ENCODE measurements at places on chromosomes 1 and 21. TPM values are rescaled to one million over a fixed set of nuclear protein-coding genes. Genes with fewer than 3 reads are reported as not detected.

The FCMR gene
- 2.2 TPM for total RNA-seq

The PRDM15 gene
- total RNA-seq: 11.8 TPM

The CD164L2 gene
- not detected for total RNA-seq

The SELP gene
- 30.3 TPM for total RNA-seq

The DNAJC28 gene
- 1.2 TPM for total RNA-seq

The SIM2 gene
- not detected for total RNA-seq

The RIPPLY3 gene
- not detected for total RNA-seq

The XCL2 gene
- total RNA-seq: not detected

The GCSAML gene
- total RNA-seq: not detected

The SLC25A34 gene
- total RNA-seq: 3.7 TPM

The BTG2 gene
- 153 TPM for total RNA-seq

The LRIG2 gene
- total RNA-seq: 75.9 TPM

The TIAM1 gene
- total RNA-seq: 44.7 TPM

The NUDT4B gene
- total RNA-seq: 6.1 TPM

The NR5A2 gene
- total RNA-seq: 9.0 TPM

DNA sequence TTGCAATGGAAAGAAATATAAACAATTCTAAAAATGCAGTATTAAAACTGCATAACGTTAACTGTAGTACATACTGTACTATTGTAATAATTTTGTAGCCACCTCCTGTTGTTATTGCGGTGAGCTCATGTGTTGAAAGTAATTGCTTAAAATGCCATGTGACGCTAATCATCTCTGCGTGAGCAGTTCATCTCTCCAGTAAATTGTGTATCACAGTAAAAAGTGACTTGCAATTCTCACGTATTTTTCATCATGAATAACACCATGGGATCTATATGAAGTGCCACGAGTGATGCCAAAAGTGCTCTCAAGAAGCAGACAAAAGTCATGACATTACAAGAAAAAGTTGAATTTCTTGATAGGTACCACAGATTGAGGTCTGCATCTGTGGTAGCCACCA, 82.4 kb upstream of the CYYR1 start:
- DNase-seq: no peak
- no peak overlapping the region for H3K27ac ChIP-seq
- no peak overlapping the region for H3K4me3 ChIP-seq
- H3K36me3 ChIP-seq: no peaks in the 10 kb centered on the region

GRCh38 chr1:32342704-32343103, 6.7 kb upstream of the MARCKSL1 start:
- no peak for DNase-seq
- no peak overlapping the region for H3K4me3 ChIP-seq
- peaks cover 31% of the 10 kb centered on the region for H3K4me1 ChIP-seq
- no peaks in the 10 kb centered on the region for H3K36me3 ChIP-seq
- H3K27ac ChIP-seq: no peak overlapping the region

- no peak overlapping the region for H3K27ac ChIP-seq
- no peak for DNase-seq
- peaks cover 8% of the 10 kb centered on the region for H3K4me1 ChIP-seq
- H3K4me3 ChIP-seq: no peak overlapping the region
These were observed 63.8 kb downstream of the CLSTN1 start for GRCh38 chr1:9759939-9760338.

- H3K4me1 ChIP-seq: no peaks in the 10 kb centered on the region
- no peaks in the 10 kb centered on the region for H3K27me3 ChIP-seq
- DNase-seq: no peak
- H3K27ac ChIP-seq: no peak overlapping the region
- H3K4me3 ChIP-seq: no peak overlapping the region
These were observed 64.1 kb downstream of the NOS1AP start for GRCh38 chr1:162133566-162133965.

GRCh38 chr1:22709891-22710700, 543 bp upstream of the EPHB2 start:
- peak; percentile 43 for DNase-seq
- no peaks in the 10 kb centered on the region for H3K36me3 ChIP-seq
- peaks cover 7% of the 10 kb centered on the region for H3K27me3 ChIP-seq
- peak overlapping the region; percentile 80 for H3K27ac ChIP-seq

GRCh38 chr21:16108561-16109075, 378.8 kb downstream of the USP25 start:
- no peak overlapping the region for H3K27ac ChIP-seq
- peaks cover 4% of the 10 kb centered on the region for H3K4me1 ChIP-seq
- no peaks in the 10 kb centered on the region for H3K36me3 ChIP-seq
- no peak overlapping the region for H3K4me3 ChIP-seq

- peaks cover 21% of the 10 kb centered on the region for H3K27me3 ChIP-seq
- H3K4me3 ChIP-seq: no peak overlapping the region
- H3K36me3 ChIP-seq: no peaks in the 10 kb centered on the region
These were observed 39.1 kb upstream of the LRRC3 start for GRCh38 chr21:44416193-44416592.

DNA sequence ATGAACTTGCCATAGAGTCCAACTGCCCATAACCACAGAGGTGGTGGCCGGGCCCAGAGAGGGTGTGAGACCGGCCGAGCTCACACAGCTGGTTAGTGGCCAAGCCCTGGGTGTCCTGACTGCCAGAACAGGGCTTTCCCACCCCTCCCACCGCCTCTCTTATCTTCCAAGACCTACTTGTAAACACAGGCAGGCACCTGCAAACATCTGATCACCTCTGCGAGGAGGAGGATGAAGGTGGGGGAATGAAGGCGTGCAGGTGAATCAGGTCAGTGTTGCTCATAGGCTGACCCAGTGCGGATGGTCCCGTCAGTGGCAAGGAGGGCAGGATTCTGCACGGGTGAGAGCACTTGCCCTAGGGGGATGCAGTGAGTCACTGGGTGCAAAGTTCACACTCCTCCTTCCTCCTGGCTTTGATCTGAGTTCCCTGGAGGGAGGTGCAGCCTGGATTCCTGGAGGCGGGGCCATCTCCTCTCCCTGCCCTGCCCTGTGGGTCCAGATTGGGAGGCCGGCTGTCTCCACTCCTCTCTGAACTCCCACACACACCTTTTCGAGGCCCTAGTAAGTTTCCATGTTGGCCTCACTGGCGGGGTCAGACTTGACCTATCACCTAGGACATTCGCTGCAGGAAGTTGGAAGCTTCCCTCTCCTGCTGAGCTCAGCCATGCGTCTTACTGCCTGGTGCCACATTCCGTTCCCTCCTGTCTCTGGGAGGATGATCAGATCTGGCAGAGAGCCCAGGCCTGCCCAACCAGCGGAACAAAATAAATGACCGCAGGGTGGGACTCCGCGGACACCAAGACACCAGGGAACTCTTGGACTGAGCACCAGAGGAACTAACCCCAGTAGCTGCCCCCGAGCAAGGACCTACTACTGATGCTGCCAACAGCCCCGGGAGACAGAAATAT, 7.3 kb downstream of the UQCRHL start:
- peaks cover 47% of the 10 kb centered on the region for H3K4me1 ChIP-seq
- no peaks in the 10 kb centered on the region for H3K27me3 ChIP-seq
- no peaks in the 10 kb centered on the region for H3K36me3 ChIP-seq
- no peak overlapping the region for H3K4me3 ChIP-seq

DNA sequence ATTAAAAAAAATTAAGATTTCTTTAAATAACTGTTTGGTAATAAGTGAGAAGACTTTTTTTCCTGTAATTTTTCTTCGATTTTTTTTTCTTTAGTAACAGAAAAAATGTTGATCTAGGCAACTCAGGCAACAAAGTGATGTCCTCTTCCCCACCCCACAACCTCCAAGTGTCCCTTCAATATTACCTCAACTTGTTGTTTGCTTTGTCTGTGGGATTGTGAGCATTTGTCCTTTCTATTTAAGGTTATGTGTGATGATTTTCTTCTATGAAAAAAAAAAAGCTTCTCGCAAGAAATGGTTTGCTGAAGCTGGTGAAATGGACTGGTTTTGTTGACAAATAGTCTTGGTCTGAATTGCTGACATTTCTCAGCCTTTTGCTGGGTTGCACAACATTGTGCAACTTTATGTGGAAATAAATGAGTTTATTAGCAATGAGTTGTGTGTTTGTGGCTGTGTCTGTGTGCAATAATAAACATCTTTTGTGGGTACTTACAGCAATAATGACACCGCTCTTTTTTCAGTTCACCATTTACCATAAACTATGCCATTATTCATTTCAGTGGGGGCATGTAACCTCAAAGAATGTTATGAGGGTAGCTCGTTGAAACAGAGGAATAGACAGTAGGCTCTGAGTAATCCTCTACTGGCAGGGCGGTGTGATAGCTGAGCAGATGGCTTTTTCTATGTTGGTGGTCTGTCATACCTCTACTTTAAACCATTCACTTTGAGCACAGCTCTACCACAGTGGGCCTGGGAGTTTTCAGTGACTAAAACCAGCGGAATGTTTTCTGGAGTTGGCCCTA, 218.4 kb downstream of the HLX start:
- no peaks in the 10 kb centered on the region for H3K4me1 ChIP-seq
- no peaks in the 10 kb centered on the region for H3K27me3 ChIP-seq
- H3K36me3 ChIP-seq: no peaks in the 10 kb centered on the region
- H3K27ac ChIP-seq: no peak overlapping the region

DNA sequence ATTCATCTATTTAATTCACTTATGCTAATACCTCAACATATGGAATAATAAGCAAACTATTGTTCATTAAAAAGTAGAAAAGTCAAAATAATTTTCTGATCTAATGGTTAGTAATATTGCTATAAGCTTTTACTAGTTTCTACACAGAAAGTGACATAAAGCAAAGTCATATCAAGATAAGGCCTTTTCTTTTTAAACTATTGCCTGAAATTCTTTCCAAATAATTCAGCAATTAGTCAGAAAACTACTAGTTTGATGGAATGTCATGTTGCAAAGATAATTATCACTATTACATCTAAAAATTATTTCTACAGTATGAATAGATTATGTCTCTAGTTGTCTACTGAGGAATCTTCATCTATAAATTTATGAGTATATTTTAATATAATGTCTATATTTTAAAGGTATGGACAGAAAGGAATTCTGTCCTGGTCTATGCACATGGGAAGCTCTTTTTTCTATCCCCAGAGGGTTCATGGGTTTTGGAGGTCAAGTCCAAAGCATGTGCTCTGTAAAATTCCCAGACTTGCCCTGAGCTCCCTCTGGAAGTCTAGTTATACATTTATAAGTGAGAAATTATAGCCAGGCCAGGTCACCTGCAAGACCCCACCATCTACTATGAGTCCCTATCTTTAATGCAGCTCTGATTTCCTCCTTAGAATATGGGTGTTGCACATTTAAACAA, 84.6 kb upstream of the DPYD start:
- no peaks in the 10 kb centered on the region for H3K4me1 ChIP-seq
- H3K27ac ChIP-seq: no peak overlapping the region
- no peaks in the 10 kb centered on the region for H3K36me3 ChIP-seq
- H3K4me3 ChIP-seq: no peak overlapping the region
- no peak for DNase-seq

GRCh38 chr1:115071012-115071664, 18.2 kb downstream of the TSPAN2 start:
- DNase-seq: no peak
- H3K27ac ChIP-seq: no peak overlapping the region
- H3K36me3 ChIP-seq: no peaks in the 10 kb centered on the region
- no peaks in the 10 kb centered on the region for H3K27me3 ChIP-seq
- no peaks in the 10 kb centered on the region for H3K4me1 ChIP-seq

DNA sequence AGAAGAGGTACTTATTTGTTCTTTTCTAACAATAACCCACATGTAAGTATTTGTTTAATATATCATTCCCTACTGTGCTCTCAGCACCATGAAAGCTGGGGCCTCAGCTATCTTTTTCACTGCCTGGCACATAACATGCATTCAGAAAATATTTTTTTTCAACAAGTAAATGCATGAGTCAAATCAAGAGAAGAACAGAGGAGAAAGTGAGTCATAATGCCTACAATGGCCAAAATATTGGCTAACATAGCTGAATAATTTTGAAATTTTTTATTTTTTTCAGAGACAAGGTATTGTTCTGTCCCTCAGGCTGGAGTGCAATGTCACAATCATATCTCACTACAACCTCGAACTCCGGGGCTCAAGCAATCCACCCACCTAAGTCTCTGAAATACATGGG, 252.2 kb upstream of the ADAMTS5 start:
- no peak for DNase-seq
- H3K27me3 ChIP-seq: no peaks in the 10 kb centered on the region
- no peaks in the 10 kb centered on the region for H3K36me3 ChIP-seq
- H3K27ac ChIP-seq: no peak overlapping the region
- no peaks in the 10 kb centered on the region for H3K4me1 ChIP-seq

DNA sequence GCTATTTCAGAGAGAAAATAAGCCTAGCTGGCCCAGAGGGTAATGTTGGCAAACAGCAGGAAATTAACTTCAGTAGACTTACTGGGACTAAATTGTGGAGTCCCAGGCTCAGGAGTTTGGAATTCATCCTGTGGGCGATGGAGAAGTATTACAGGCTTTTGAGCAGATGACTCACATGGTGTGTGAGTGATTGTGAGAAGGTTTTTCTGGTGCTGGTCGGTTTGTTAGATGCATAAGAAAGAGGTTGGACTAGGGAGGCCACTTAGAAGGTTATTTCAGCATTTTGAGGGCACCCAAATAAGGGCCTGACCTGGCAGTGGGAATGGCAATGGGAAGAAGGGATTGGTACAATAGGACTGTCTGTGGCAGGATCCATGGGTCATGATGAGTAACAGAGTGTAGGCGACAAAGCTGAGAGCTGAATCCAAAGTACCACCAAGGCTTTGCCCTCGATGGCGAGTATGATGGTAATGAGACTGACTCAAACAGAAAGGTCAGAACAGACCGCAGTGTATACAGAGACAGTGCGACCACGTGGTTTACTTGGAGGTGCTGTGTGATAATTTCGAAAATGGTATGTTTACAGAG, 69.2 kb upstream of the KIF26B start:
- no peak overlapping the region for H3K4me3 ChIP-seq
- H3K27ac ChIP-seq: no peak overlapping the region
- H3K27me3 ChIP-seq: no peaks in the 10 kb centered on the region
- no peaks in the 10 kb centered on the region for H3K36me3 ChIP-seq
- no peaks in the 10 kb centered on the region for H3K4me1 ChIP-seq

GRCh38 chr1:112893288-112894009, 62.5 kb downstream of the SLC16A1 start:
- H3K27me3 ChIP-seq: no peaks in the 10 kb centered on the region
- no peaks in the 10 kb centered on the region for H3K36me3 ChIP-seq
- H3K27ac ChIP-seq: no peak overlapping the region
- DNase-seq: no peak

DNA sequence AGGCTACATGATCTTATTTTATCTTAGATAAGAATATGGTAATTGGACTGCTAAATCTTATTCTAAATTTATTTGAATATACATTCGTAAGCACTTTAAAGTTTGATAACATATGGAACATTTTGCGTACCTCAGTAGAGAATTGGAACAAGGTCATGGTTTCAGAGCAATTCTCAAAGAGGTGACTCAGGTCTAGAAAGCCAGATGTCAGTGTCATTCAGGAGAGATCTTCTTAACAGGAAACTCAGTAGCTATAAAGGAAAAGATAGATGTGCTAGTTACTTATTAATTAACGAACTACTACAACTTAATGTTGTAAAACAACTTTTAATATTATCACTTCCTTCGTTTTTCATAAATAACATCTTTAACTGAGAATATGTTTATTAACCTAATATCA, 142.5 kb downstream of the USP25 start:
- no peak overlapping the region for H3K27ac ChIP-seq
- H3K27me3 ChIP-seq: no peaks in the 10 kb centered on the region
- no peak overlapping the region for H3K4me3 ChIP-seq

Measured in tibial nerve (tissue), 4 donors.